ENCODE measurements at places on chromosomes 2 and 18. TPM values are rescaled to one million over a fixed set of nuclear protein-coding genes. Genes with fewer than 3 reads are reported as not detected.

The SUMO1 gene
- 170 TPM for polyA plus RNA-seq

The TSN gene
- 50.4 TPM for polyA plus RNA-seq

The RIT2 gene
- not detected for polyA plus RNA-seq

DNA sequence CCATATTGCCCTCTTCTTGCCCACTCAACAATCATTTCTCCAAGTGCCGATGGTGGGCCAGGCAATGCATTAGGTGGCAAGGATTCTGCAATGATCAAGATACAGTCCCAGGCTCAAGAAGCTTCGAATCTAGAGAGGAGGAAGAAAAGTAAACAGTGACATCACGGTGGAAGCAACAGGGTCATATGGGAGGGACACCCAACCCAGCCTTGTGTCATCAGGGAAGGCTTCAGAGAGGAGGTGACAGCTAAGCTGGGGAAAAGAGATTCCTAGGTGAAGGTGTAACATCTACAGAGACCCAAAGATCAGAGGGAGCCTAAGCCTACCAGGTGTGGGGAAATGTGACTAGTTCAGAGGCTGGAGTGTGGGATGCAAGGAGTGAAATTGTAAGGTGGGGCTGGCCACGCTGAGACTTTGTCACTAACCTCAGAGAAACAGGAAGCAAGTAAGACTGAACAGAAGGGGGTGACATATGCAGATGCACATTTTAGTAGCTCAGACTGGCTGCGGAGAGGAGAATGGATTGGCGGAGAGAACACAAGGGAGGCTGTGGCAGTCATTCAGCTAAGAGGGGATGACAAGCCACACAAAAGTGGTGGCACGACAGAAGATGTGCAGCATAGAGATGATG lies 104.9 kb downstream of the ANKRD44 start:
- no peak for DNase-seq

The ALK gene
- polyA plus RNA-seq, result 0.01 TPM

GRCh38 chr2:62364791-62365528 lies 141.0 kb downstream of the TMEM17 start:
- DNase-seq, result no peak

The DOCK10 gene
- polyA plus RNA-seq, result 36.3 TPM

DNA sequence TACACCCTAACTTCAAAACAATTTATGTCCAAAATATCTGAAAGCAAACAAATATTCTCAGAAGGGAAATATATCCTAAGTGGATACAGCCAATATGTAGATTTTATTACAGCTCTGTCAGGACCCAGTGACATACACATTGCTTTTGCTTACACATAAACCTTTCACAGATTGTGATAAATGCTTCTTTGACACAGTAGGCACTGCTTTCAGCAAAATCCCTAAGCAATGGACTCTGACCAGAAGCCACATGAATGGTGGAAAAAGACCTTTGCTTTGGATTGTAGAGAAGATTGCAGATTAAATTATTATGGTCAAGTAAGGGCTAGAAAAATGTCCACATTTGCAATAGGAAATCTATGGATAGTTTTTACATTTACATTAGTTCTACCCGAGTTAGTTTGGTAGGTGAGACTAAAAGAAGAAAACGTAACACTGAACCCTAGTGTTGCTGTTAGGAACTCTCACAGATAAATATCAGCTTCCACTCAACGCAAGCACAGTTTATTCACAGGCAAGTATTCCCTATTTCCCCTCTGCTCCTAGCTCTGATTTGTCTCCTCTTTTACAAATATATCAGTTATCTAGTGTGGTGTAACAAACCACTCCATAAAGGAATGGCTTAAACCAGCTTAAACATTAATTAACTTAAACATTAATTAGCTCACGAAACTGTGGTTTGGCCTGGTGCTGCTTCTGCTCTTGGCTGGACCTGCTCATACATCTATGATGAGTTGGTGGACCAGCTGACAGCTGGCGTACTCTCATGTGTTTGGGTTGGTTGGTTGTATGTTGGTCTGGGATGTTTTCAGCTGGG lies 23.6 kb upstream of the SERPINE2 start:
- DNase-seq, result no peak

DNA sequence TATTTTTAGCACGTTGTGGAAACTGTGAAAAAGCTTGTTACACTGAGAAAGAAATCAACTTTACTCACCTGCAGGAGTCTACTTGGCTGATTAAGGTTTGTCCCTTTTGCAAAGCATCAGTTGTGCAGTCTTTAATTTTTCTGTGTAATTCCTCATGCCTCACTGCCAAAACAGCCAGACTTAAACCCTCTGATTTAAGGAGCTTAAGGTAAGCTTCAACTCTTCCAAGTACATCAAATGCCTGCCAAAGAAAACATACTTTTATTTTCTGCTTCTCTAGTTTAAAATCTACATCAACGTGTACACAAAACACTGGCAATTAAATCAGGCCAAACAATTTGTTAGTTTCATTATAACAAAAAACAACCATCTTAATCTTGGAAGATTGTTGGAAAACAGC lies 98.0 kb upstream of the TTN start:
- DNase-seq, result no peak

DNA sequence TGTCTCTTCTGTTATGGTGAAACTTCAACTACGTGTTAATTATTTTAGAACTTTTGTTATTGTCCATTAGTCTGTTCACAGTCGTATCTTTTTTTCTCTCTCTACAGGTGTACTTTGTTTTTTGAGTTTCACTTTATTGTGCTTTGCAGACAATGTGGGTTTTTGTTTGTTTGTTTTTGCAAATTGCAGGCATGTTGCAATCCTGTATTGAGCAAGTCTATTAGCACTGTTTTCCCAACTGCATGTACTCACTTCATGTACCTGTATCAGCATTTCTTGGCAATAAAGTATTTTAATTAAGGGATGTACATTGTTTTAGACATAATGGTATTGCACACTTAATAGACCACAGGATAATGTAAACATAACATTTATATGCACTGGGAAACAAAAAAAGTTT lies 99.1 kb upstream of the FAM110C start:
- DNase-seq, result no peak

DNA sequence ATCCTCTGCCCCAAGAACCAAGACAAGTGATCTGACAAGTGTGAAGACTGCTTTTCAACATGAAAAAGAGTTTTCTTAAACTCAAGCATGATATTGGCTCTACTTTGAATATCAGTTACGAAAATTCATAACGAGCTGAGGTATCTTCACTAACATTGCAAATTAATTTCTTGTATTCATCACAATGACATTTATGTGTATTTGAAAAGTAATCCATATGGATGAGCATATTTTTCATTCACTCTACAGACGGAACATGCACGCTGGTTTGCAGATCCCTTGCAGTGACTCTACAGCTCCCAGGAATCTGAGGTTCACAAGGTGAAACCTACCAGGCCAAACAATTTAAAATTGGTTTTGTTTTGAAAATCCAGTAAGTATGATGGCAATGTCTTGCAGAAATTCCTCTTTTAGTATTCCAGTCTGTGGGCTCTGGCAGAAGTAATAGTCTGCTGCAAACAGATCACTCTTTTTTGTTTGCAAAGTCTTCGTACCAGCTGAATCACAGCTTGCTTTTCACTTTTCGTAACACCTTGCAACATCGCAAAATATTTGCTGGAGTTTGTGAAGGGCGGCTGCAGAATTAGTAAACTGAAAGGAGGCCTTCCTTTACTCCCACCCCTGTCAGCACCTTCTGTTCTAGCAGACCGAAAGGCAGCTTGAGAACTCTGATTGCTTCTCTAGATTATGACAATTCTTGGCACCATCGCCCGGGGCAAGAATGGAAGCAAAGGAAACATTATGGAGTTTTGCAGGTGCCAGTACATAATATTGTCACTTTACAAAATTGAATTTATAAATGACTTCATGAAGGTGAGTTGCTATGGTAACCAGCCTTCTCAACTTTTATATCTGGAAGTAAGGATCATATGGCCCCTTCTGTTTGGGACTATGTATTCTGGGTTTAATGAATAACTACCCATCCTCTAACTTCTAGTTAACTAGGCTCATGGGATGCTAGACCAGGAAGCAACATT lies 168.7 kb downstream of the TMEM247 start:
- DNase-seq, result peak; percentile 52

GRCh38 chr2:235811446-235812184 lies 317.8 kb downstream of the AGAP1 start:
- DNase-seq, result no peak

The C2orf92 gene
- polyA plus RNA-seq, result 0.41 TPM

The SP9 gene
- not detected for polyA plus RNA-seq

DNA sequence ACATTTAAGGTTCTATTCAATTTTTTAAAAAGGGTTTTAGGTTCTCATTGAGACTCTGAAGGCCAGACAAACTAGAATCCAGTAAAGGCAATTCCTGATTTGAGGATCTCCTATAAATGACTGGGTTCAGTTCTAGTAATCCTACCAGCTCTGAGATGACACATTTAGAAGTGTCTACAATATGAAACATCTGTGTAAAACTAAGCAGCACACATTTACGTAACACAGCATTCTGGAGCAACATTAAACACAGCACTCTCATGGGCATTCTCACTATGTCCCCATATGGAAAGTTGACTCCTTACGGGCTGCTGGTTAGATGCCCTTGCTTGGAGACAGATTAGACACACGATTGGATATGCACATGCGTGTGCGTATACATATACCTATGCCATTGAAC lies 114.4 kb downstream of the ZNF385B start:
- DNase-seq, result peak; percentile 88

DNA sequence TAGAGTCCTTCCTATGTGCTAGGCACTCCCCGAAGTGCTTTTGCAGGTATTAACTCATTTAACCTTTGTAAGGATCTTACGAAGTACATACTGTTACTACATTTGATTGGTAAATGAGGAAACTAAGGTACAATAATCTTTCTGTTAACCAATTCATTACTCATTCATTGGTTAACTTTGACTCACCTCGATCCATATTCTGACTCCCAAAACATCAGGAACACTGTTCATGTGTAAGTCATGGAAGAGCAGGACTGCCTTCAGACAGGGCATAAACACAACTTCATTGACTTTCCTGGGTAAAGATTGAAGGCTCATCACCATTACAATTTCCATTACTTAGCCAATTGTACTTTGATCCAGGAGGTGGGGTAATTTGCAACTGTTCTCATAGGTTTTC lies 40.6 kb downstream of the NAPG start:
- DNase-seq, result no peak

The GEN1 gene
- polyA plus RNA-seq, result 5.6 TPM

The FAM110C gene
- polyA plus RNA-seq, result not detected

- no peak for DNase-seq
Observed at GRCh38 chr2:199984159-199984558, 28.8 kb downstream of the MAIP1 start.

The SKOR2 gene
- not detected for polyA plus RNA-seq

- DNase-seq, result no peak
Observed at GRCh38 chr2:208036357-208036756, 11.0 kb upstream of the PLEKHM3 start.

Measured in fibroblast of lung (primary cell).